NCI-H2171 treated with DMSO at 0.1 percent for 48 hours (cell line): ENCODE measurements at places on chromosomes 1 and 21.

- no peak for DNase-seq
Observed at GRCh38 chr1:204065986-204066300, 7.0 kb upstream of the SOX13 start.

DNA sequence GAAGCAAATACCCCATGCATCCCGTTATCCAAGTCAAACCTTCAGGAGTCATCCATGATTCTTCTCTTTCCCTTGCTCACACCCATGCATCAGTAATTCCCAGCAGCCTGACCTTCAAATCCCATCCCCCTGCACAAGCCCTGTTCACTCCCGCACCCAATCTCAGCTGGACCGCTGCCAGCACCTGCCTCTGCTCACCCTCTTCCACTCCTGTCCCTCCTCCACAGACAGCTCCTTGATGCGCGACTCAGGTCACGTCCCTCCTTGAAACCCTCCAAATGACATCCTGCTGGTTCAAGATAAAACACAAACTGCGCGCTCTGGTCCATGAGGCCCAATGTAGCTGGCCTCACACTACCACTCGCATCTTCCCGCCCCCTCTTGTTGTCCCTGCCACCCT, 43.4 kb upstream of the MPZL1 start:
- DNase-seq, result peak; percentile 6

DNA sequence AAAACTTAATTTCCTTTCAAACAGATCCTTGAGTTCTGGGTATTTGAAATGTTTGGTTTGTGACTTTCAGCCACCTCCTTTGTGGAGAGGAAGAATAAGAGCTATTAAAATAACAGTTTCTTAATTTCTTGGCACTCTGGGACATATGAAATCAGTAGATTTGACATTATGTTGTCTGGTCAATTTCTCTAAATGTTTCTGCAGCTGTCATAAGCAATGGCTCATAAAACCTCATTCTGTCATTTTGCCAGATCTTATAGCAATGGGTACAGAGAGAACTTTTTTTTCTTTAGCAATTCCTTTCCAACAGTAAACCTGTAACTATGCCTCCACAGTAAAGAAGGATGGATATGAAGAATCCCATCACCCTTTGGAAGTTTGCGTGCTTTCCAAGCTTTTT, 52.6 kb downstream of the LAMC1 start:
- DNase-seq, result no peak

DNA sequence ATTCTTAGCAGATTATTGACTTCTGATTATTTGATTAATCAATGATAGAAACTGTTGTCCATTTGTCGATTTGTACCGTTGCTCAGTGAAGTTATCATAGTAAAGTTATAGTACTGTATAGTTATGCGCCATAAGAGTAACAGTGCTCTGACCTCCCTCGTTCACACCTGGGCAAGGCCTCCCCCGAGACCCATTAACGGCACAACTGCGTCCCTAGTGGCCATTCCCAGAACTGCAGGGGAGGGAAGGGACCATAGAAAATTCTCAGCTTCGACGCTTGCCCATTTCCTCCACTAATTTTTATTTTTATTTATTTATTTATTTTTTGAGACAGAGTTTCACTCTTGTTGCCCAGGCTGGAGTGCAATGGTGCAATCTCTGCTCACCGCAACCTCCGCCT, 334.4 kb downstream of the DSCAM start:
- DNase-seq, result no peak

DNA sequence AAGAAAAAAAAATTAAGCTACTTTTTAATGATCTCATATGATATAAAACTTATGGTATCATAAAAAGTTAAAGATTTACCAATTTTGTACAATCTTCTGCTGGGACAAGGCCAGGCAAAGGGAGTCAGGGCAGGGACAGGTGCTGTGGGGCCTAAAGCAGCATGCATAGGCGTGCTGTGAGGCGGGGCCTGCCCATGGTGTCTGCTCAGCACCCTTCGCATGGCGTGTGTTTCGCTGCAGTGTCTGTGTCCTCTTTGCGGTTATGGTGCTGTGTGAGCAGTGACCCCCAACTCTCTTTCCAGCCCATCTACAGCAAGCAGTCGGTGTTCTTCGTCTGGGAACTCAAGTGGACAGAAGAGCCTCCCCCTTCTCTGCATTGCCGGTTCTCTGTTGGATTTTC, 13.4 kb upstream of the PWP2 start:
- no peak for DNase-seq

GRCh38 chr21:40333731-40334130, 466.5 kb downstream of the PCP4 start:
- no peak for DNase-seq
